ENCODE measurements at places on chromosomes 5 and 9.

DNA sequence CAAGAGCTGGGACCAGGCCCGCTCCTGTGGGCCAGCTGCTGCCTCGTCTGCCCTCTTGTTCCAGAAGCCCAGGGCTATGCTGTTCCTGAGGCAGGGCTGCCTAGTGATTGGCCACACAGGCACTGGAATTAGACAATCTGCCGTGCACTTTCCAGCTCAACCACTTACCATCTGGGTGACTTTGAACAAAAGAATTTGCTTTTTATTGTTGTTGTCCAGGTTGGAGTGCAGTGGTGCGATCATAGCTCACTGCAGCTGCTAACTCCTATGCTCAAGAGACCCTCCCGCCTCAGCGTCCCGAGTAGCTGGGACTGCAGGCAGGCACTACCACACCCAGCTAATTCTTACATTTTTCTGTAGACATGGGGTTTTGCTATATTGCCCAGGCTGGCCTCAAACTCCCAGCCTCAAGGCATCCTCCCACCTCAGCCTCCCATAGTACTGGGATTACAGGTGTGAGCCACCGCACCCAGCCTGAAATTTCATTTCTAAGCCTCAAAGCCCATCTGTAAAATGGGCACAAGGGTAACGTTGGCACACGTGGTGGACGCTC, 1.2 kb upstream of the NEK6 start:
- DNase-seq: no peak

GRCh38 chr9:124606027-124606426, 98.8 kb upstream of the NR5A1 start:
- no peak for DNase-seq

DNA sequence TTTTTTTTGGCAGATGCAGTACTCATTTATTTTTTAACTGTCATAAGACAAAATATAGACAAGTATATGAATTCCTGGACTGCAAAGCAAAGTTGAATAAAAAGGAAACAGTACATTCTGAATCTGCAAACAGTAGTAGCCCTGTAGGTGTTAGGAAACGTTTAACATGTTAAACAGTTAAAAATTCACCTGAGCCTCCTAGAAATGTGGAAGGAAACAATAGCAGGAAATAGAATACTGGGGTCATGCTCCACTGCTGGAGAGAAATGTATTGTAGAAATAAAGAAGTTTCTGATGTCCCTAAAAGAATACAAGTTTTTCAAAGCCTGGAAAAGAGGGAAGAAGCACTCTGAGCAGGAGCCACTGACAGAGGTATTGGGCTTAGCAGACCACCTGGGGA, 866.0 kb downstream of the PTPRD start:
- DNase-seq: no peak

DNA sequence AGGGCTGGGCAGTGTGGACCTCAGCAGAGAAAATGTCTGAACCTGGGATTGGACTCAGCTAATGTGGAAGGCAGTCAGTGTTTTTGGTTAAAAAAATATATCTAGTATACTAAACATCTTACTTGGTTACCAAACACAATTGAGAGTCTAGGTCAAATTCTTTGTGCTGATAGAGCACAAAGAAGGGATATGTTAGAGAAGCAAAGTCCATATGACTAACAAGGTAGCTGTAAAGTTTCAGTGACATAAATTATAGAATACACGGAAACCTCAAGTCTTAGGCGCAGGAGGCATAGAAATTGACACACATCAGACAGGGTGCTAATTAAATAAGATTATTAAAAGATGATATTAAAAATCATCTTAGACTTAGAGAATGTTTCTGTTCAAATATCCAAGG, 718.3 kb downstream of the TLR4 start:
- no peak for DNase-seq

GRCh38 chr5:141603923-141604717, 14.7 kb downstream of the DIAPH1 start:
- DNase-seq: no peak

DNA sequence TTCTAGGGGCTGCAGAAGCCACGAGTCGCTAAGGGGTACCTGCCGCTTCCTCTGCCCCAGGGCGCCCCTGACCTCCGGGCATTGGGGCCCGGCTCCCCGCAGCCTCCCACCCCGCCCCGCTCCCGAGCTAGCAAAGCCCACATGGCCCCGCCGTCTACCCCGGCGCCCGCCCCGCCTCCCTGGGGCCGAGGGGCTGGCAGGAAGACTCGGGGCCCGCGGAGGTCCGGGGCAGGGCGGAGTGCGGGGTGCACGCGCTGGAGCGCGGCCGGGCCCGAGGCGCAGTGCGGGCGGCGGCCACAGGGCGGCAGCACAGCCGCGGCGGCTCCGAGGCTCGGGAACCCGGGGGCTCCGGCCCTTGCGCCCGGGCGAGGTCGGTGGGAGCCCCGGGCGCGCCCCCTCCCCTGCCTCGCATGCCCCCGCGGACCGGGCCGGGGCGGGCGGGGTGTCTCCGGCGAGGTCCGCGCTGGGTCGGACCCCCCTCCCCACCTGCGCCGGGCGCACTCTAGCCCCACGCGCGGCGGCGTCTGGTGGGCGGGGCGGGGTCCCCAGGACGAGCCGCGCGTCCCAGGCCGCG, 6.7 kb downstream of the NRARP start:
- DNase-seq: no peak

DNA sequence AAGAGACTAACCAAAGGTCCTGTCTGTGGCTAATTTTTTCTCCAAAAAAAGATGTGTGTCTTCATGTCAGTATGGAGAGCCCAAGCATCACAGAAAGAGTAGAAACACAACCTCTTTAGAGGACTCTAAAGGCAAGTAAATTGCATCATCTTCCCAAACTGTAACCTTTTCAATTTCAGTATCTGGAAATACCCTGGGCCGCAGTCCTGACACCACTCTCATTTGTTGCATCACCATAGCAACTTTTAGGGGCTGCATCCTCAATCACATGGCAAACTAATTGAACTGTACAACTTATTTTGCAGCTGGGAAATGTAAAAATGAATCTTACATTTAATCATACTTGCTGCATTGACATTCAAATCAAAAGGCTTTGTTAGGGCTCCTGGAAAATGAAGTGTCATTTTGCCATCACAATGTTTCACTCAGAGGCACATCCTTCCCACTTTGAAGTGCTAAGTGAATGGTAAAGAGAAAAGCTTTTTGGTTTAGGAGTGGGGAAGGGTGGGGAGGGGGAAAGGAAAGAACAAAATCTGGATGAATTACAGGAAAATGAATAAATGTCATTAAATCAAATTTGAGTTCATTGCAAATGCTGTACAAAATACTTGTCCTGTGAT, 60.6 kb upstream of the GRIA1 start:
- DNase-seq: no peak

- no peak for DNase-seq
Observed at GRCh38 chr5:140546851-140547507, 483 bp upstream of the EIF4EBP3 start.

- no peak for DNase-seq
Observed at GRCh38 chr9:23686257-23686656, 139.8 kb downstream of the ELAVL2 start.

GRCh38 chr9:121289026-121289771, 21.2 kb downstream of the GSN start:
- DNase-seq: no peak

- DNase-seq: no peak
Observed at GRCh38 chr9:4106081-4106759, 193.6 kb downstream of the GLIS3 start.

- no peak for DNase-seq
Observed at GRCh38 chr9:130409246-130409645, 35.5 kb upstream of the ASS1 start.

- no peak for DNase-seq
Observed at GRCh38 chr9:6132650-6133049, 83.0 kb upstream of the IL33 start.

- no peak for DNase-seq
Observed at GRCh38 chr9:136093346-136093986, 1.6 kb downstream of the NACC2 start.

- DNase-seq: no peak
Observed at GRCh38 chr5:35518104-35518503, 99.6 kb upstream of the SPEF2 start.

GRCh38 chr5:127588368-127588767, 60.5 kb upstream of the CTXN3 start:
- DNase-seq: no peak

DNA sequence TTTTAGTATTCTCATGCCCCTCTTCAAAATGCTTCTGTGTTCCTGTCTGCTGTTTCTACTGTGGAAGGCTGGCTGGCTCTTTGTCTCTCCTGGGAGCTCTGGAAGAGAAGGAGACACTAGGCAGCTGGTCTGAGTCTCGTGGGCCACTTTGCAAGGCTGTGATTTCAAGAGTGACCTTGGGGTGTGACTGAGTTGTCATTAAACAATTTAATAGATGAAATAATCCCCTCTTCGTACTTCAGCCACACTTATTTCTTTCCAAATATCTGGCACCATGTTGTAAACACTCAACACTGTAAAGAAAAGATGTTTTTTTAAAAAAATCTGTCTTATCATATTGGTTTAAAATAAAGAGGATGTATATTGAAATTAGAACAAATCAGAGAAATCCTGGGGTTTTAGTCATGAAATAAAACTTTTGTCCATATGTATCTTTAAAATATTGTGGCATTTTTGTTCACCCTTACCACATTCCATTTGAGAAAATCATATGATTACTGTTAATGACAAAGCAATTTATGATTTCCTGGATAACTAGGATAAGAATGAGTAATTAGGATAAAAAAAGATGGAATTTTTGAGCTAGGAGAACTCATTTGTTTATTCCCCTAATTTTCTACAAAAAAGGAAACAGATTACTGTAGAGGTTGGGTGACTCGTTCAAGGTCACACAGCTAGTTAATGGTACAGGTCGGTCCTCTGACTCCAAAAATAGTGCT, 200.8 kb downstream of the MAT2B start:
- DNase-seq: no peak

- no peak for DNase-seq
Observed at GRCh38 chr9:127163409-127163808, 41.0 kb upstream of the ANGPTL2 start.

DNA sequence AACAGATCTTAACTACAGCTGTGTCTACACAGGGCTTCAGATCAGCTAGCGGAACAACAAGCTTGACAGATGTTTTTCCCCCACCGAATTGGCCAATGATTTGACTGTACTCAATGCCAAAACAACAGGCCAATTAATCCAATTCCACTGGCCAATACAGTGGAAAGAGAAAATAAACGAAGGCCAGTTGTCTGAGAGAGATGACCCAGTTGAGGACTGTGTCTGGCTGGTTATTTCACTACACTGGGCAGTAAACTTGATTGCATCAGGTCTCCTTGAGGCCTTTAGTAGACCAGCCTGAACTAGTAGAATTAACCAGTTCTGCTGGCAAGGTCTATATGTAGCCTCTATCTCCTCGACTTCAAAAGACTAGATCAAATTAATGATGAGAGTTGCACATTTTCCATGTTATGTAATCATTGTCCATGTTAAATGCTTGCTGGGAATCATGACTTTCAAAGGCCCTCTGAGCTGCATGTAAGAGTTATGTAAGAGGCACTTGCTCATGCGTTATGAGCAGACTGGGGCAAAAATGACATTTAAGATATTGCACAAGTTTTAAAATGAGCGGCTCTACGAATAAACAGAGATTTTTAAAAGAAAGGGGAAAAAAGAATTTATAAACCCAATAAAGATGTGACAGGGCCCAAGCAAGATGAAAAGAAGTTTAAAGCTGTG, 28.3 kb downstream of the SMIM23 start:
- DNase-seq: no peak

DNA sequence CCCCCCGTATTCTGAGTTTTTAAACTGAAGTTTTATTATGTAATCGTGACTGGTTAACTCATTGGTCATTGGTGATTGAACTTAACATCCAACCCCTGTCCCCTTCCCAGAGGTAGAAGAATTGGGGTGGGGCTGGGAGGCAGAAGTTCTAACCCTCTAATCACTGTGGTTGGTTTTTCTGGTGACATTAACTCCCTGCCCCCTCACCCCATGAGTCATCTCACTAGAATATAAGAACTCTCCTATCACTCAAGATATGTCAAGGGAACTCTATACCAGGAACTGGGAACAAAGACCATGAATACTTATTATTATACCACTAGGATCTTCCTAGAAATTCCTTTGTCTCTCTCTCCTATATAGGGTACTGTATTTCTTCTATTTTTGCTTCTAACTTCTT, 52.3 kb upstream of the CAVIN4 start:
- no peak for DNase-seq

GRCh38 chr5:136516637-136517036, 151.3 kb upstream of the TRPC7 start:
- no peak for DNase-seq

- no peak for DNase-seq
Observed at GRCh38 chr5:41892031-41892430, 12.1 kb upstream of the RIMOC1 start.

DNA sequence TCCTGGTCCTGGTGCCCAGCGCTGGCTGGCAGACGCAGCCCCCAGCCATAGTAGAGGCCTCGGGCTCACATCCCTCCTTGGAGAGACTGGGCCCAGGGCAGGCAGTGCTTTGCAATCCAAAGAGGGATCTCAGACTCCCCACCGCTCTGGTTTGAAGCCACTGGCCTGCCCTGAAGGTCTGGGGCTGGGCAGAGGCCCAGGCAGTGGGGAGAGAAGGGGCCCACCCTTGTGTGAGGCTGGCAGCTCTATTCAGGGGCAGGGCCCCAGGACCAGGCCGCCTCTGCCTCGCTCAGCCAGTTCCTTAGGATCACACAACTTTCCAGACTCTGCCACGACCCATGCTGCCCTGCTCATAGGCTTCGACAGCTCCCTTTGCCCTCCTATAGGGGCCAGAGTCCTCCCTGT, 10.7 kb upstream of the SEC16A start:
- no peak for DNase-seq

DNA sequence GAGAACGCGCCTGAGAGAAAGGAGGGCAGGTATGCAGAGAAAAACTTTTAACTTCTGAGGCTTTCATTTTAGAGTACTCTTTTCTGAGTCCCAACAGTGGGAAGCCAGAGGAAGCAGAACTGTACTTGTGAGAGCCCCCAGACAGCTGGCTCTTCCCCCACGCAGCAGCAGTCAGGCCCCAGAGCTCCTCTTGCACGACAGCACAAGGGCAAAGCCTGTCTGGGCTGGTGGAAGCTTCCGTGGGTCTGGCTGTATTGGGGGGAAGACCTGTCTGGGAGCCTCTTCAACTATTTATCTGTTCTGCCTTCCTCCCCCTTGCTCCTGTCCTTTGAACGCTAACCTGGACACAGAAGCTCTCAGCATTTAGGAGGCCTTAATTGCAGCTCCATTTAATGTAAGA, 68.2 kb downstream of the THBS4 start:
- no peak for DNase-seq

GRCh38 chr9:95460518-95461164, 56.1 kb downstream of the PTCH1 start:
- no peak for DNase-seq

- DNase-seq: no peak
Observed at GRCh38 chr5:132271251-132272246, 14.1 kb downstream of the PDLIM4 start.

Data from stimulated activated CD8-positive, alpha-beta memory T cell treated with anti-CD3 and anti-CD28 coated beads, Interleukin-4, amount 100 ng/mL, for 1 hour (primary cell).